ENCODE measurements at places on chromosomes 12 and 14.

- DNase-seq = no peak
These were observed 60.5 kb downstream of the DDX51 start for GRCh38 chr12:132083614-132083940.

DNA sequence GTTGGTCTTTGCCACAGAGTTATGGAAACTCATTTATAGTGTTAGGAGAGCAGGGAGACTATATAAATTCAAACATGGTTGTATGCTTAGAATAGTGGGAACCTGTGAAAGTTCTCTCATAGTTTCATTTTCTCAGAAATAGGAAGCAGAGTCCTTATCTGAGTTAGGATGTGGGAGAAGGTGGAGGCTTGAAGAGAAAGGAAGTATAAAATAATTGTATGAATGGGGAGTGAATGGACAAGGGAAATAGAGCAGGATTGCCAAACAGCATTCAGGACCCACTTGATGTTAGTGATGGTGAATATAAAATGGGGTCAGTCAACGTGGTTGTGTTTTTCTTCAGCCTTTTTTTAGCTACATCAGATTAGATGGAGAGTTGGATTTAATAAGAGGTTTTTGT is 34.0 kb upstream of the TPH2 start:
- no peak for DNase-seq

- DNase-seq = peak; percentile 32
These were observed 4.7 kb upstream of the TMEM229B start for GRCh38 chr14:67493092-67493717.

DNA sequence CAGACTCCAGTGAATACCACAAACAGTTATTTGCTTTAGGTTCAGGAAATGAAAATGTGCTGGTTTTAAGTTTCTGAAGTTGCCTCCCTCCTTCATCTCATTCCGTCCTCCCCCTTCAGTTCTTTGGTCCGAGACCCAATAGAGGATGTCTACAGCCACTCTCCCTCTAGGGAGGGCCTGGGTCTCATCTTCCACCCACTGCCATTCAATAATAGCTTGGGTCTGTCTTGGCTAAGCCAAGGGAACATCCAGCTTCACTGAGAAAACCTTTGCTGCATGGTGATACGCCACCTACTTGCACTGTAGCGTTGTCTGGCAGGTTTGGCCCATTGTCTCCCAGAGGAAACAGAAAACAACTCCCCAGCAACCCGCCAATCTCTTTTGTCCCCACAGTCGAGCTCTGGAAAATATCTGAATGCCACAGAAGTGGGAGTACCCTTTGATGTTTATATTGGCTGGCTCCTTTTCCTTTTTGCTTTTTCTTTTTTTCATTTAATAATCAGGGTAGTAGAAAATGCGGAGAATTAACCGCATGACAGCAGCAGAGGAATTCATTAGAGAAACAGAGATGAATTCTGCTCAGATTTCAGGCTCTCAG is 380.1 kb downstream of the RAD51B start:
- DNase-seq = no peak

- no peak for DNase-seq
These were observed 14.2 kb upstream of the DYRK2 start for GRCh38 chr12:67634303-67634761.

DNA sequence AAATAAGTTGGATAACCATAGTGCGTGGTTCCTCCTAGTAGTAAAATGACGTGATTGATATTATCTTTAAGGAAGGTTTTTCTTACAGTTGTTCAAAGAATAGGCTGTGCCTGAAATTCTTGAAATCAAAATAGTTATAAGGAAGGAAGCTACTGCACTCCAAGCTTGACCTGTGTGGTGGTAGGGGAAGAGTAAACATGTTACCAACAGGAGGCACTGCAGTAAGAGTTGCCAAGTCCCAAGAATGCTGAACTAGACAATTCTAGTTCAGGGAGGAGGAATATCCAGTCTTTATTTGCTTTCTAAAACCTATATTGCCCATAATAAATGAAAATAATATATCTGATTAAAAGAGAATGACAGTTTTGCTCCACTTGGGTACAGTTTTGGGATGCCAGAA is 764.5 kb downstream of the TMTC2 start:
- no peak for DNase-seq

- DNase-seq = no peak
These were observed 31.9 kb downstream of the CACNA1C start for GRCh38 chr12:2084553-2085296.

DNA sequence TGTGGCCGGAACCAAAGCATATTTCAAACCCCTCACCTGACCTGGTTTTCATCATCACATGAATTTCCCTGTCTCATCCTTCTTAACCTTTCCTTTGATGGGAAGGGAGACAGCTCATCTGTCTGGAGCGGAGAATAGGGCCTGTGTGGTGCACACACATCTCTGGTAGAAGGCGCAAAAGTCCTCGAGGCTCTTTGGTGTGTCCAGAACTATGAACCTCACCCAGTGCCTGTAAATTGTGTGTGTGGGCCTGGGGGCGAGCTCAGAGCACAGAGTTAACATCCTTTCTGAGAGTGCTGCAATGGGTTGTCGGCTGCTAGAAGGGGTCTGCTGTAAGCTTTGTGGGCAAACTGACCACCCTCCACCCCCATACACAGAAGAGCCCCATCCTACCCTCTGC is 749 bp downstream of the GALNT6 start:
- no peak for DNase-seq

DNA sequence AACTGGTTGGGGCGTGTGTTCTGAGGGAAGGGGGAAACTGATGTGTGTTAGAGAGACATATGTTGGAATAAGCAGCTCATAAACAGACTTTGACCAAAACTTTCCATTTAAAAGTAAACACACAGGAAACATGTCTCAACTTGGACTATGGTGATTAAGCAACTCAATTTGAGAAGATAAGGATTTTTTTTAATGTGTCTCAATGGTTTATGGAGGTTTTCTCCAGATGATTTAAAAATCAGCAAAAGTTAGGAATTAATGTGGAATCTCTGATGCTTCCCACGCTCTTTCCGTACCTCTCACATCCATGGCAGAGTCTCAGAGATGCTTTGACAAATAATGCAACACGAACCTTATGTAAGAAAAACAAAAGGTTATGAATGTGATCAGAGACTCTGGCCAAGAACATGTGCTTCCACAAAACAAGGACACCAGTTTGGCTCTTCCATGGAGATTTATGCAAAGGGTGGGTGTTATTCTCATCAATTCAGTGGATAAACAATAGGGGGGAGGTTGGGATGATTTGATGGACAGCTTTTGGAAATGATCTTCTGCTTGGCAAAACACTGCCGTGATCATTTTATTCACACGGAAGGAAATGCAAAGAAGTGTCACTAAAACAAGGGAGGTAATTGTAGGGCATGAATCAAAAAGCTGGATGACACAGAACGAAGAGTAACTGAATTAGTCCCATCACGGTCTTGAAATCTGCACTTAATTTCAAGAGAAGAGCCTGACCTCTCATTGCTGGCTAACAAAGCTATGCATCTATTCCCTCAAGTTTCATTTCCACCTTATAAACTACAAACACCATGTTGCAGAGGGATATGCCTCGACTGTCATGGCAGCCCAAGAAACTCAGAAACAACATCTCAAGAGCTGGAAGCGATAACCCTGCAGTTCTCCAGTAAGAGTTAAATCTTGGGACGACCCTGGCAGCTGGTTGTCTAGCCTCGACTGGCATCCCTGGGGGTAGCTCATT is 76.5 kb downstream of the FOXN3 start:
- no peak for DNase-seq

DNA sequence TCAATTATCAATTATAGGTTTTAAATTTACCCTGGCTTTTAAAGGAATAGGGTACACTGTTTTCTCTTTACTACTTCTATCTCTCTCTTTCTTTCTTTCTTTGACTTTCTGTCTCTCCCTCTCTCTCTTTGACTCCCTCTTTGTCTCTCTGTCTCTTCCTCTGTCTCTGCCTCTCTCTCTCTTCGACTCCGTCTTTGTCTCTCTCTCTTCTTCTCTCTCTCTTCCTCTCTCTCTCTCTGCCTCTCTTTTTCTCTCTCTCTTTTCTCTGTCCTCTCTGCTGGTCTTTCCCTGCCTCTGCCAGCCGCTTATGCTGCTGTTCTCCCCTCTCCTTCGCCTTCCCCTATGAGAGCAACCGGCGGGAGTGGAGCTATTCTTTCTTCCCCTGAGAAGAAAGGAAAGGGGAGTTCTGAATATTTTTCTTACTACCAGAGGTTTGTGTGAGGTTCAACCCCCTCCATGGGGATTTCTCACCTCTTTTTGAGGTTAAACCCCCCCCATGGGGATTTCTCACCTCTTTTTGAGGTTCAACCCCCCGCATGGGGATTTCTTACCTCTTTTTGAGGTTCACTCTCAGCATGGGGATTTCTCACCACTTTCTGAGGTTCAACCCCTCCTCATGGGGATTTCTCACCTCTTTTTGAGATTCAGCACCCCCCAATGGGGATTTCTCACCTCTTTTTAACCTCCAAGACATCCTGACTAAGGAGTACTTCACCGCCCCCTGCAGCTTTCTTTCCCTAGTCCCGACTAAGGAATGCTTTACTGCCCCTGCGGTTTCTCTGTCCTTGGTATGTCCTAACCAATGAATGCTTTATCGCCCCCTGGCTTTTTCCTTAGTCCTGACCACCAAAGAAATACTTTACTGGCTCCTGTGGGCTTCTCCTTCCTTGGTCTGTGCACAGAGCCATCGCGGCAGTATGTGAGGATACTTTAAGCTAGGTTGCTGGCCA is 27.4 kb upstream of the DDHD1 start:
- DNase-seq = no peak

GRCh38 chr14:104875412-104875751 is 10.3 kb downstream of the CEP170B start:
- DNase-seq = no peak

GRCh38 chr12:2248901-2249381 is 196.2 kb downstream of the CACNA1C start:
- DNase-seq = peak; percentile 46

DNA sequence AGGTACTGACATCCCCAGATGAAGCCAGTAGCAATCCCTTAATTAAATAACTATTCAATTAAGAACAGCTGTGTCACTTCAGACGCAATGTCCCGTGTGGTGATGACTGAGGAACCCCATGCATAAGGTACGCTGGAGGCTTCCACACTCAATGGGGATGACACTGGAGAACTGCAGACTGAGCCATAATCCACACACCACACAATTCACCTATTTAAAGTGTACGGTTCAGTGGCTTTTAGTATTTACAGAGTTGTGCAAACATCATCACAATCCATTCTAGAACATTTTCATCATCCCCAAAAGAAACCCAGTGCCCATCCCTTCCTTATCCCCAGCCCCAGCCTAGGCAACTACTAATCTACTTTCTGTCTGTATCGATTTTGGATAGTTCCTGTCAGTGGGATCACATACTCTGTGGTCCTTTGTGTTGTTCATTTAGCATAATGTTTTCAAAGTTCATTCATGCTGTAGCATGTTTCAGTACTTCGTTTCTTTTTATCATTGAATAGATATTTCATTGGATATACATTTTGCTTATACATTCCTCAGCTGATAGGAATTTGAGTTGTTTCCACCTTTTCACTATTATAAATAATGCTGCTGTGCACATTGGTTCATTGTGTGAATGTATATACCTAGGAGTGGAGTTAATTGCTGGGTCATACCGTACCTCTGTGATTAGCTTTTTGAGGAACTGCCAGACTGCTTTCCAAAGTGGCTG is 61.1 kb downstream of the NINJ2 start:
- no peak for DNase-seq

DNA sequence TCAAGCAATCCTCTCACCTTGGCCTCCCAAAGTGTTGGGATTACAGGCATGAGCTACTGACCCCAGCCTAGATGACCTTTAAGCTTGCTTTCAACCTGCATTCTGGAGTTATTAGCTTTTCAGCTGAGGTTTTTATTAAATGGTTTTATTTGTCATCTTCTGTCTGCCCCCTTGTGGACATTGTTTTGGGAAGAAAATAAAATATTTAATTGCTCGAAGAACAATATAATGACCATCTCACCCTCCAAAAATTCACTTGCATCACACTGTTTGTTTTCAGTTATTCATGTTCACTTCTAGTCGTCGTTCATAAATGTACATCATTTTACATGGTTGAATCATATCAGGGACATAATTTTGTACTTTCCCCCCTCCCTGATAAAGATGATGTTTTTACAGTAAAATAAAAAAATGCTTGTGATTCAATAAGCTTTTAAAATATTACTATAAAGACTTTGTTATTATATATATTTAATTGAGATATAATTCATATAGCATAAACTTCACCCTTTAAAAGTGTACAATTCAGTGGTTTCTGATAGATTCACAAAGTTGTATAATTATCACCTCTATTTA is 10.1 kb upstream of the SPATS2 start:
- DNase-seq = no peak

GRCh38 chr12:50790081-50790480 is 26.2 kb downstream of the ATF1 start:
- no peak for DNase-seq

- DNase-seq = no peak
These were observed 41.0 kb downstream of the ZCRB1 start for GRCh38 chr12:42284876-42285275.

DNA sequence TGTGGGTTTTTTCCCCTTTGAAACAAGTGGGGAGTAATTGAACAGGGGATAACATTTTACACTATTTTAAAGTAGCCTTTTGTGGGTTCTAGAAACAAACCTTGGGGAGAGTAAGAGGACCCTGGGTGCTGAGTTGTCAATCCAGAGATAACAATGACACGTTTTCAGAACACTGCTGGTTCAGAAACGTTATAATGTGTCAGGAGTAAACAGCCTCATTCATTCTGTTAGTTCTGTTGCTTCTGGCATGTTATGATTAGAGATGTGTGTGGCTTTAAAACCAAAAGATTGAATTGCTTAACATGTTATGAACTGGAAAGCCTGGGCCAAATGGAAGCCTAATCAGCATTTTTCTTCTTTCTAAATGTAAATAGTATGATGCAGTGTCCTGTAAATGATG is 680.5 kb upstream of the NOVA1 start:
- no peak for DNase-seq

- no peak for DNase-seq
These were observed 60.5 kb upstream of the USP44 start for GRCh38 chr12:95611676-95612309.

- DNase-seq = no peak
These were observed 27.8 kb downstream of the MUCL1 start for GRCh38 chr12:54882079-54882478.

DNA sequence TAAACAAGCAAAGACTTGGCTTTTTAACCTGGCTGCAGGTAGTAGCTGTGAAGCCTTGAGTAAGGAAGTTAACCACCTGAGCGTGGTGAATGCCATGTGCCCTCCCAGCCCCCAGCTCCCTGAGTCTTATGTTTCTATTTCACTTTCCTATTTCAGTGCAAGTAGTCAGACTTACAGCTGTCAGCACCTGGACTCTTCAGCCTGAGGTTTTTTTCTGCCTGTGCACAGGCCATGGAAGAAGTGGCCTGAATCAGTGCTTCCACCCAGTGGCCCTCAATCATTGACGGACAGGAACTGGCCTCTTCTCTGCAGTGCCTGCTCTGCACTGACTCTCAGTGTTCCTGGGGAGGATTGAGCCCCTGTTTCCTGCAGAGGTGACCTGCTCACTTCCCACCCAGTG is 796.4 kb downstream of the MED13L start:
- no peak for DNase-seq
